Cardiac muscle cell (in vitro differentiated cells and primary cell): ENCODE measurements at places on chromosomes 11 and 22. TPM values are rescaled to one million over a fixed set of nuclear protein-coding genes. Genes with fewer than 3 reads are reported as not detected.

The HTR3B gene
- total RNA-seq = not detected in 2 replicates

- peak; percentile 36 for DNase-seq
- H3K36me3 ChIP-seq = no peaks in the 10 kb centered on the region
- H3K27me3 ChIP-seq = peaks cover 93% of the 10 kb centered on the region
- H3K4me3 ChIP-seq = peak overlapping the region; percentile 37
- H3K27ac ChIP-seq = no peak overlapping the region
- H3K4me1 ChIP-seq = peaks cover 4% of the 10 kb centered on the region
Observed at GRCh38 chr11:27717801-27718229, 17.6 kb upstream of the BDNF start.

GRCh38 chr11:76035020-76035419 lies 171.3 kb downstream of the WNT11 start:
- H3K4me1 ChIP-seq = peaks cover 6% of the 10 kb centered on the region
- no peak overlapping the region for H3K27ac ChIP-seq
- no peak for DNase-seq
- H3K4me3 ChIP-seq = no peak overlapping the region
- peaks cover 4% of the 10 kb centered on the region for H3K36me3 ChIP-seq
- H3K27me3 ChIP-seq = no peaks in the 10 kb centered on the region

The KRTAP5-1 gene
- not detected in 2 replicates for total RNA-seq

The UBQLN3 gene
- total RNA-seq = 0.81 and 1.9 TPM in 2 replicates
